ENCODE measurements at places on chromosomes 11 and 22.
A peak's percentile ranks its signal among the peaks of the same experiment; 100 is the strongest.

- no peak for DNase-seq
Measured at GRCh38 chr11:14764579-14765527, 121.2 kb downstream of the PDE3B start.

DNA sequence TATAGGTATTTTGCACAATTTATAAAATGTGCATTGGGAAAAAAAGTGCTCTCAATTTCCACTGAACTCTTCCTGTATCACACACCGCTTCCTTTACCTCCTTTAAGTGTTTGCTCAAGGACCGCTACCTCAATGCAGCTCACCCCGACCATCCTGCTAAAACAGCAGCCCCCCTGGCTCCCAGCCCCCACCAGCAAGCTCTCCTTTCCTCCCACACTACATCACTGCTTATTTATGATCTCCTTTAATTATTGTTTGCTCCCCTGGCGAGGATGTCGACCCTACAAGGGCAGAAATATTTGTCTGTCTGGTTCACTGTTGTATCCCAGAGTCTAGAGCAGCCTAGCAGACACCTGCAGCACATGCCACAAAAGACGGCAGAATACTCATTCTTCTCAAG lies 10.0 kb downstream of the SHANK2 start:
- no peak for DNase-seq

DNA sequence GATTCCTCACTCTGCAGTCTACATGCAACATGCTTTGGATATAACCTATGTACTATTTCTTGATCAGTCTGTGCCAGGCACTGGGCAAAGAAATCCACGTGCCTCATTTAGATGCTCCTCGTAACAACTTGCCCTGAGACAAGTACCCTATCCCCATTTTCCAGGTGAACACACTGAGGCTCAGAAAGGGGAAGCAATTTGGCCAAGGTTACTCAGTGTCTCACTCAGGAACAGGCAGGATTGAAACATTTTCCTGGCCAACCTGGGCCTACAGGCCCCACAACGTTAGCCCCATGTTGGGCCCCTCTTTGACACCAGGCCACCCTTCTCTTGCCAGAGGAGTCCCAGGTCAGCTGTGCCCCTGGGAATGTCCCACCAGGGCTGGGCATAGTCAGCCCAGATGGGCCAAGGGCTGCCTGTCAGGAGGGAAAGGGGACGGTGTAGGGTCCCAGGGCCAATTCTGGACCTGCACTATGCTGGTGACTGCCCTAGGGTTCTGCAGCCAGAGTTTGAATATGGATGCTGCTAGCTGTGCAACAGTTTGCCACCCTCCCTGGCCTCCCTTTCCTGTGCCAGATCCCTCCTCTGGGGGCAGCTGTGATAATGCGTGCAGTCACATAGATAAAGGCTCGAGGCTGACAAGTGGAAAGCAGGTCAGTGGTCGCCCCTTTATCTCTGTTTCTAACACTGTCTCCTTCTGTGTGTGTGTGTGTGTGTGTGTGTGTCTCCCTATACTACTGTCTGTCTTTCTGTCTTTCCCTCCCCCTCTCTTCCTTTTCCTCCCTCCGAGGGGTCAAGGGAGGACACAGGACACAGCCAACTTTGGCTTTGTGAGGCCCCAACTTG lies 10.4 kb upstream of the EMID1 start:
- no peak for DNase-seq

DNA sequence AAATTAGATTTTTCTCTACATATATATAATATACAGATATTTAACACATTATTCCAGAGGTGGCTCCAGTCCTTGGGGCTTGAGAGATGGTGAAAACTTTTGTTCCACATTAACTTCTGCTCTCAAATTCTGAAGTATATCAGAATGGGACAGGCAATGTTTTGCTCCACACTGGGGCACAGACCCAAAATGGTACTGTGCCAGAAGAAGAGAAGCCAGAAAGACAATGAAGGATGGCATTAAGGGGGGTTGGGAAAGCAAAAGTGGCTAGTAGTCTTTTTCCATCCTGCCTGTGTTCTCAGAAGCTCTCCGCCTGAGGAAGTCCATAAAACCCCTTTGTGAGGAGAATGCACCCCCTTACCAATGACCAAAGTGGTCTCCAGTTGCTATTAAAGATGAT lies 40.1 kb downstream of the OSBP start:
- no peak for DNase-seq

DNA sequence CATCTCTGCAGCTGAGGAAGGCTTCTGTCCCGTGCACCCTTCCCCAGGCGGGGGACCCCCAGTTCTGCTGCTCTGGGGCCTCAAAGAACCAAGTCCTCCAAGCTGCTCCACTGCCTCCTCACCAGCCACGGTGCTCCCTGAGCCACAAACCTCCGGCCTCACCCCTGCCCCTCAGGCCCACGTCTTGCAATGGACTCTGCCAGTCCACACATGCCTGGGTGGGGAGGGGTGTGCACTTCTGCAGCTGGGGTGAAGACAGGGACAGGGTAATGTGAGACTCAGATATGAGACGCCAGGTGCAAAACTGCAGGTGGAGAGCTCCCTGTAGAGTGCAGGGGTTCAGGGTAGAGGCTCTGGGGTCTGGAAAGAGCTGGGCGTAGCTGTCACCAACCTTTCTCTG lies 3.2 kb upstream of the PTDSS2 start:
- peak; percentile 43 for DNase-seq

Data from NCI-H2171 (cell line).